NK-92 treated with Interleukin-12 subunit alpha and Interleukin-12 subunit beta, amount 100 ng/mL, for 24 hours (cell line): ENCODE measurements at places on chromosomes 4 and X.
A peak's percentile ranks its signal among the peaks of the same experiment; 100 is the strongest.

DNA sequence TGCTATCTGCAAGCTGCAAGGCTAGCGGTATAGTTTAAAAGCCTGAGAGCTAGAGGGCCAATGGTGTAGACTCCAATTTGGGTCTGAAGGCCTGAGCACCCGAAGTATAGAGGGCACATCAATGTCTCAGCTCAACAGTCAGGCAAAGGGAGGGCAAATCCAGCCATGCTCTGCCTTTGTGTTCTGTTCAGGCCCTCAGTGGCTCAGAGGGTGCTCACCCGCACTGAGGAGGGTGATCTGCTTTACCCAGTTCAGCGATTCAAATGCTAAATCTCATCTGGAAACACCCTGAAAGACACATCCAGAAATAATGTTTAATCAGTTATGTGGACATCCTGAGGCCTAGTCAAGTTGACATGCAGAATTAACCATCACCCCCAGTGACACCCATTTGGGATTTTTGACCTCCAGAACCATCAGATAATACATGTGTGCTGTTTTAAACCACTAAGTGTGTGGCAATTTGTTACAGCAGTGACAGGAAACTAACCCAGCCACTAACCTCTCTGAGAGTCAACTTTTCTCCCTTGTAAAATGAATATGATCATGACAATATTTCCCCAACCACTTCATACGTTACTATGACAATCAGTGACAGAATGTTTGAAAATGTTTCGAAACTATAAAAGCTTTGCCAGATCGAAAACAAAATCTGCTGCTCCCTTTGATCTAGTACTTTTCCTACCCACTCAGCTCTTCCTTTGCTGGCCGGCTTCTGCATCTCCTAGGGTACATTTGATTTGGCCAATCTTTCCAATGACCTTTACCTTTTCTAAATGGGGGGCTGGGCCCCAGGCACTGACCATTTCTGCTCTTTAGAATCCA, 8.4 kb upstream of the TBL1X start:
- no peak for DNase-seq

DNA sequence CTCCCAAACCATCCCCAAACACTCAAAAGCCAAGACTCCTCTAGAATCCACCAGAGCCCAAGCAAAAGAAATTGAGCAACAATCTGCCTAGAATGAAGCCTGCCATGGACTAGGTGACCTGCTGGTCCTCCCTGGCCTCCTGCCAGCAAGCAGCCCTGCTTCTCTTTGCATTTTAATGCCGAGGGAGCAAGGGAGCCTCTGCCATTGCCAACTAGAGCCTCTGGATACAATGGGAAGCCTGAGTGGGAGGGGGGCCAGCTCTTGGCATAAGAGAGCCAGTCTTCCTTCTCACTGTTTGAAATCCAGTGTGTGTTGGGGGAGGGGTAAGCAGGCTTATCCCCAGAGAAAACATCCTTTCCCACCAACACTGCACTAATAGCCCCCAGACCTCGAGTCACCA, 1.5 kb upstream of the GDPD2 start:
- DNase-seq = no peak

GRCh38 chr4:183200453-183200852, 101.4 kb downstream of the WWC2 start:
- no peak for DNase-seq

DNA sequence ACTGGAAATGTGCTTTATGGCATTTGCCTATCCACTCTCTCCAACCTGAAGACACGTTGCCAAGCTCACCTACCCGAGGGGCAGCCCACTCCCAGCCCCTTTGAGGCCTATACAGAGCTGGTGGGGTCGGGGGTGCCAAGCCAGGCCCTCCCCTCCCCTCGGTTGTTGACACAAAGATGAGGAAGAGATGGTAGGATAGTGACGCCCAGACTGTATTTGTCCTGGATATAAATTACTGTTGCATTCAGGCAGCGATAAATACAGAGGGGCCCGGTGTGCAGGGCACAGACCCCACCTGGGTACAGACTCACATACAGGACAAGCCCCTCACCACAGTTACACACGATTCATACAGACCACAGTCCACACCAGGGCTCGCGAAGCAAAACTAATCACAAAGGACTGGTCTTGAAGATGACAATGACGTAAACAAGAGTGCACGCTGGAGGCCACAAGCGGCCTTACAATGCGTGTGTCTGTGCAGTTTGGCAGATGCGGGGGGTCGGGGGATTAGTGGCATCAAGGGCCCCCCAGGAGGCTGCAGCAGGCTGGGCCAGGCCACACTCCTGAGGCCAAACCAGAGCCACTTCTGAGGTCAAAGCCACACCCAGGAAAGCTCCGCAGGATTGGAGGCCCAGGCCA, 14.6 kb downstream of the DGKQ start:
- no peak for DNase-seq

DNA sequence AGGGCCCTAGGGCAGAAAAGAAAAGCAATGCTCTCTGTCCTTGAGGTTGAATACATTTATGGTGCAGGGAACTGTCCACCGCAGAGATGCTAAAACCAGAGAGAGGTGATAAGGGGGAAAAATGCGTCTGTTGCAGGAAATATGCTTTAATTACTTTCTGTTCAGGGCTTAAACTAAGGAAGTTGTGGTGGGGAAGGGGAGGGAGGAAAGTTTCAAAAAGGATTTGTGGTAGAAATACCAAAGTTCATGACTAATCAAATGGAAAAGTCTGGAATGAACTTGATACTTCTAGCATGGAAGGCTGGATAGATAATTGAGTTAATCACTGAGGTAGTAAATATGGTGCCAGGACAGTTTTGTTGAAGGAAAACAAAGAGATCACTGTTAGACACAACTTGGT, 99.0 kb downstream of the ASB9 start:
- DNase-seq = no peak

GRCh38 chrX:47327902-47328301, 42.5 kb upstream of the ZNF157 start:
- DNase-seq = peak; percentile 33

GRCh38 chrX:74578137-74578536, 36.3 kb downstream of the RLIM start:
- DNase-seq = no peak

- no peak for DNase-seq
Observed at GRCh38 chrX:131791608-131792355, 231.3 kb upstream of the STK26 start.

DNA sequence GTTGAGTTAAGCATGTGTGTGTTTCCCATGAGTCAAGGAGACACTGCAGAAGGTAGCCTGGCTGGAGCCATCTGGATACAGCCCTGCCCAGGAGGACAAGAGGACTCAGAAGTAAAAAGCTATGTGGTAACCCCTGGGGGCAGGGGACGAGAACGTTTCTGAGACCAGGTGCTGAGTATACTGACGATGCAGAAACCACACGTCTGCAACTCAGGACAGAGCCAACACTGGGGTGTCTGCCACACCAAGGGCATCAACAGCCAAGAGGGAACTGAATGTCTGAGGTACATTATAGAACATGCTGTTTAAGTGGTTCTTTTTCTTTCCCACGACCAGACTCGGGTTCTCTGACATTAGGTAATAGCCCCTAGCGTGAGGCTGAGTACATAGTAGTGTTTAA, 94.1 kb upstream of the GPR34 start:
- DNase-seq = no peak

GRCh38 chr4:80484712-80485111, 149.2 kb downstream of the CFAP299 start:
- no peak for DNase-seq

DNA sequence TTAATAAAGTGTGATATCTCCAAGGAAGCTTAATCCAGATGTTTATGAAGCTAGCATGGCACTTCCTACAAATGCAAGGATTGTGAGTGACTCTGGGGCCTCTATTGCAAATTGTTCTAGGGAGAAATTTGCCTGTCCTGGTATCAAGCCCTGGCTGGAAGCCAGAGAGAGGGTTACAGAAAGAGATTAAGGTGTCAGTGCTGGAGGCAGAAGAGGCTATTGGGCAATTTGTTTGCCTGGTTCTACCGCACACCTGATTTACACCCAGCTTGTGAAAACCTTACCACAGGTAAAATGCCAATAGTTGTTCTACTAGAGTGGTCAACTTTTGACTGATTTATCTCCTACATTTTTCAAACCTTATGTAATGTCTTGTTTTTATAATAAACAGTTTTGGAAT, 186.7 kb upstream of the FAT1 start:
- no peak for DNase-seq

GRCh38 chr4:26474551-26474950, 15.7 kb downstream of the CCKAR start:
- DNase-seq = no peak

DNA sequence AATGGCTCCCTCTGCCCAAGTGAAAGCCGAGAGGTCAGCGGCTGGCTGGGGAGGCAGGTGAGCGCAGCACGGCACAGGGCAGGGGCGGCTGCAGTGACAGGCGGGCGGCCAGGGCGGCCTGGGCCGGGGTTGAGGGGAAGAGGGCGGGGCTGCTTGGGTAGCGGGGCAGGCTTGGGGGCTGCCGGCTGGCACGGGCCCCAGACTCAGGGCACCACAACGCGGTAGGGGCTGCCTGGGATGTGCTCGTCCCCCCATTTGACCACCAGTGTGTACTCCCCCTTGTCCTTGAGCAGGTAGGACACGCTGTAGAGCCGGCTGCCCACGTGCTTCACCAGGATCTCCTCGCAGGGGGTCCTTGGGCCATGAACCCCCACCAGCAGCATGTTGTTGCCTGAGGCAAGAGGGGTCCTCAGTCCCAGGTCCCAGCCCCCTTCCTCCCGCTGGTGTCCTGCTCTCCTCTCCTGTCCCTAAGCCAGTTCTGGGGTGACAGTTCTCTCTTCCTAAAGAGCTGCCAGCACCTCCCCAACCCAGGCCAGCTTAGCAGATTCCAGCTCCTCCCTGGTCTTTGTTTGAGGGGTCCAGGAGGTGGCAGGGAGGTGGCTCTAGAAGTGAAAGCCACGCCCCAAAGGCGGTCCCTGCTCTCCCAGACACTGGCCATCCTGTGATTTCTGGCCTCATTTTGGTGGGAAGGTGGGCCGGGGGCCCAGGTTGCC, 25.6 kb downstream of the FLNA start:
- no peak for DNase-seq

GRCh38 chr4:117700111-117700892, 334.0 kb upstream of the NDST3 start:
- no peak for DNase-seq

- DNase-seq = no peak
Observed at GRCh38 chr4:11430536-11430935, 1.8 kb upstream of the HS3ST1 start.

DNA sequence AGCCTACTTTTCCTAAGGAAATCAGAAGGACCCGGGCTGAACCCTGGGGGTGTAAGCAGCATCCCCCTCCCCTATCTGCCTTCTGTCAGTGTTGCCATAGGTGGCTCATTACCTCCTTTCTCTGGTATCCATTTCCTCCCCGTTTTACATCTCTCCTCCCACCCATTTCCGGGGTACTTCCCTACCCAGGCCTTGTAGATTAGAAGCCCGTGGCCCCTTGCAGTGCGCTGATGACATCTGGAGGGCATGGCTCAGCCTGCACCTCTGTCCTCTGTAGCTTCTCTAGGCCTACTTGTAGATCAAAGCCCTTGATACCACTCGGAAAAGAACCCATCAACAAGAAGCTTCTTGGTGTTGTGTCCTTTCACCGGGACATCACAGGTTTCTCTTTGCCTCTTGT, 71.8 kb downstream of the NBDY start:
- DNase-seq = no peak

DNA sequence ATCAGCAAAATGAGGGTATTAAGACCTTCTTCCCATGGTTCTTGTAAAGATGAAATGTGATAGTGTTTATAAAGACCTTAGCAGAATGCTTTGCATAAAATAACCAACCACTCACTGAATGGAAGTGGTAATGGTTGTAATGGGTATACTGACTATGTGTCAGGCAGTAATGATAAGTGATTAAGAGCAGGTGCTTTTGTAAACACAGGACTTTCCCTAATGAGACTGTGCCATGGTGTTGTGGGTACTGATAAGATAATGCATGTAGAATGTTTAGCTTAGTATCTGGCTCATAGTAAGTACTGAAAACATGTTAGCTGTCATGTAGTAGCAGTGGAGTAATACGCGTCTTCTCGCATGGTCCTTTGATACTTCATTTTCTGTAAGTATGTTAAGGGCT, 6.9 kb downstream of the LSM6 start:
- no peak for DNase-seq

- DNase-seq = no peak
Observed at GRCh38 chr4:113385281-113385899, 335.9 kb downstream of the ANK2 start.

DNA sequence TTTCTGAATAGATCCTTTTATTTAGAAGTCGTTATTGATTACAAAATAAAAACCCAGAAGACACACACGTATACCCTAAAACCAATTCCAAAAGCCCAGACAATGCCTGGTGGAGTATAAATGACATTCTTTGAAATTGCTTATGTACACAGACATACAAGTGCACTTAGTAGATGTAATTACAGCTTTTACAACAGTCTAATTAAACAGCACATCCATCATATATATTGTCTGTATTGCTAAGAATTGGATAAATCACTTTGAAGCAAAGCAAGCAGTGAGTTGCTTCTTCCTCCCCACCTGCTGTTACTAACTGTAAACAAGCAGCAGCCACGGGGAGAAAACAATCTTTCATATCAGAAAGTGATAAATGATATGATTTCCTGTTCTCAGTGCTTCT, 645.7 kb downstream of the TLL1 start:
- DNase-seq = no peak

GRCh38 chr4:23929248-23929647, 39.4 kb upstream of the PPARGC1A start:
- DNase-seq = no peak

GRCh38 chrX:150239946-150240642, 123.0 kb upstream of the MAMLD1 start:
- DNase-seq = no peak

DNA sequence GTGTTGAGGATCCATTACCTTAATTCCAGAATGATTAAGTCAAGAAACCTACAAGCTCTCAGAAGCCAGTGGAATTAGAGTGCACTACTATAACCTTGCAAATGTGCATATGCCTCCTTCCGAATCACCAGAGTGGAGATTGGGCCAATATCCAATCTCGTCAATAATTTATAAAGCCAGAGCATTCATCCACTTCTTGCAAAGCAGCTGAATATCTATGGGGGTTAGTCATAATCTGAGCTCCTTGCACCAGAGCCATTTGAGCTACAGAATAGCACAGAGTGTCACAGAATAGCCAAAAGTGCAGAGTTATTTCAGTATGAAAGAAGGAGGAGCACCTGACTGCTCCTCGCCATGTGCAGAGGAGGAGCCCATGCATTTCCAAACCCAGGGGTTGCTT, 69.2 kb upstream of the MTM1 start:
- no peak for DNase-seq

GRCh38 chr4:120865985-120866384, 56.5 kb downstream of the PRDM5 start:
- DNase-seq = no peak

- DNase-seq = no peak
Observed at GRCh38 chr4:1761130-1761689, 31.9 kb upstream of the FGFR3 start.

GRCh38 chrX:50889582-50889981, 21.0 kb upstream of the BMP15 start:
- DNase-seq = no peak

DNA sequence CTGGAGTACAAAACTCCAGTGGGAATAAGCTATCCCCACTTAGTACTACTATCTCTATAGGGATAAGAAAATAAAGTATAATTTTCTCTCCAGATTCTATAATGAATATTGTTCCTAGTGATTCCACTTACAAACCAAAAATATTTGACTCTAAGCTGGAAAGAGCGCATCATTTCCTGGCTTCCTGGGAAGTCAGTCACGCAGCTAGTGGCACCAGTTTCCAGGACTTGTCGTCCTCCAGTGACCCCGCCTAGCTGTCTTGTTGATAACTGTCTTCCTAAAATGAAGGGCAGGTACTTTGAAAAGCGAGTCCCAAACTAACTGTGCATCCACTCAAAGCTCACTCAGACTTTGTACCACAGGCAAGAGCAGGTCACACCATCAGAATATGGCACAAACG, 39.3 kb downstream of the LNX1 start:
- no peak for DNase-seq
